Stimulated activated CD8-positive, alpha-beta memory T cell treated with anti-CD3 and anti-CD28 coated beads, Interleukin-2, amount 100 ng/mL, for 1 hour (primary cell): ENCODE measurements at places on chromosomes 16 and 17.

DNA sequence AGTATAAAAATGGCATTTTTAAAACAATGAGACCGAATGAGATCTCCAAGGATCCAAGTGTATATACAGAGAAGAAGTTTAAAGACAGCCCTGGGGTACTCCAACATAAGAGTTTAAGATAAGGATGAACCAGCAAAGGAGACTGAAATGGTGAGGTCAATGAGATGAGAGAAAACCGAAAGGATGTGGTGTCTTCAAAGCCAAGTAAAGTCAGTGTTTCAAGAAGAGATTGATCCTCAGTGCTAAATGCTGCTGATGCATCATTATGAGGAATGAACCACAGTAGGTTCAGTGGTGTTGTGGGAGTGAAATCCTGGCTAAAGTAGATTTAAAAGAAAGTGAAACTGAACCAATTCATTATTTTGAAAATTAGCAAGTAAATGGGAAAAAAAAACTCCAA is 38.1 kb upstream of the NLK start:
- DNase-seq, result no peak

GRCh38 chr17:16930571-16931317 is 41.2 kb downstream of the TNFRSF13B start:
- DNase-seq, result no peak

DNA sequence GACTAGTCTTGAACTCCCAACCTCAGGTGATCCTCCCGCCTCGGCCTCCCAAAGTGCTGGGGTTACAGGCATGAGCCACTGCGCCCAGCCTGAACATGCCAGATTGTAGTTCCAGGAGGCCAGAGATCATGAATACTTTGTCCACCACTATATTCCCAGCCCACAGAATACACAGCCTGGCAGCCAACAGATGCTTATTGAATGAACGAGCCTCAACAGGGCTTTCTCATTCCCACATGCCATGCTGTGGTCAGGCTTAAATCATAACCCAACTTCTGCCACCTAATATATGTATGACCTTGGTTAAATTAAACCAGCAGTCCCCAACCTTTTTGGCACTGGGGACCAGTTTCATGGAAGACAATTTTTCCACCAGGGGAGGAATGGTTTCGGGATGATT is 3.1 kb upstream of the TMEM219 start:
- DNase-seq, result no peak

DNA sequence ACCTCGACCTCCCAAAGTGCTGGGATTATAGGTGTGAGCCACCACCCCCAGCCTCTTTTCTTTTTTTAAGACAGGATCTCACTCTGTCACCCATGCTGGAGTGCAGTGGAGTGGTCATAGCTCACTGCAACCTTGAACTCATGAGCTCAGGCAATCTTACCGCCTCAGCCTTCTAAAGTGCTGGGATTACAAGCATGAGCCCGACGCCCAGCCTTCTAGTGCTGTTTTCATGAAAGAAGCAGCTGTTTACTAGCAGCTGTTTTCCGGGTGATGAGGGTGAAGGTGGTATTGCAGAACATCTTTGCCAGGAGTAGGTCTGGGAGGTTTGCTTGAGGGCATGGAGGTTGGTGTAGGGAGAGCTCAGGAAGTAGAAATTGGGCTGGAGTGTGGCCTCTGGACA is 2.0 kb downstream of the ADCY7 start:
- no peak for DNase-seq

DNA sequence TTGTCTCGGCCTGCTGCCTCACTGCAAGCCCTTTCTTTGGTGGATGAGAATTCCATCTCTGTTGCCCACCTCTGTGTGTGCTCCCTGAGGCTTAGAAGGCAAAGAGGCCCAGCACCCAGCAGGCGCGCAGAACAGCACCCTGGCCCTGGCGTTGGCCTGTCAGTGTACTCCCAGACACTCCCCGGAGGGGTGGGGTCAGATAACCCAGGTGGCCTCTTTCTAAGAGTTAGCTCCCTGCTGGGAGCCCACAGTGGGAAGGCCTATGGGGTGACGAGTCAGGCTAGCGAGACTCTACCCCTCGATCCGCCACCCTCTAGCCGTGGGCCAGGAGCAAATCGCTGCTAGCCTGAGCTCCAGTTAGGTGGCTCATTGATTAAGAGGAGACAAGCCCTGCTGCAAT is 38.1 kb downstream of the SRL start:
- no peak for DNase-seq

- no peak for DNase-seq
These were observed 229.2 kb downstream of the COPRS start for GRCh38 chr17:31629696-31630470.

DNA sequence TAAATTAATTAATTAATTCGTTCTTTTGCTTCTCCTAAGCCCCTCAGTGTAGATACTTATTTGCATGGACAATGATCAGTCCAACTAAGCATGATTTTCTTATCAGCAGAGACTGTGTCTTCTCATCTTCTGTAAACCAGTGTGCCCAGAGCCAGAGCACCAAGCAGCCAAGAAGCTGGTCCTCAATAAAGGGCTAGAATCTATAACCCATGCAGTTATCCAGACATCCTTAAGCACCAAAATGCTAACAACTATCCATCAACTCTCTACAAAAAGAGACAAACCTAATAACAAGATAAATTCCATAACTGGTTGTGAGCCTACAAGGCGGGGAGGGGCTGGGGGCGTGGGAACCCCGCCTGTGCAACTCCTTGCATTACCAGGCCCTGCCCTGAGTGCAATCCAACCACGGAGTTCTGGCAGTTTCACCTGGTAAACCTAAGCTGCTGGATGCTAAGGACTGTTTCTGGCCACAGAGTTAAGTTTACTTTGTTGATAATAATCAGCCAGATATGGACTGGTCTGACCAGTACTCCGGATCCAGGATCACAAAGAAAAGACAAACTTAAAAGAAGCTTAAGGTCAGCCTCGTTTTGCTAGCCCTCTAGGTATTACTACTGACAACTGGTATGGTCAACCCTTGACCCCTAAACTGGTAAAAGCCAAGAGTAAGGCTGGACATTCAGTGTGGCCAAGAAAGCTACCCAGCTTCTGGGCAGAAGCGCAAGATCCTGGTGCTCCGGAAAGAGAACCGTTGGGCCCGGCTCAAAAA is 51.5 kb downstream of the ZFHX3 start:
- DNase-seq, result no peak

DNA sequence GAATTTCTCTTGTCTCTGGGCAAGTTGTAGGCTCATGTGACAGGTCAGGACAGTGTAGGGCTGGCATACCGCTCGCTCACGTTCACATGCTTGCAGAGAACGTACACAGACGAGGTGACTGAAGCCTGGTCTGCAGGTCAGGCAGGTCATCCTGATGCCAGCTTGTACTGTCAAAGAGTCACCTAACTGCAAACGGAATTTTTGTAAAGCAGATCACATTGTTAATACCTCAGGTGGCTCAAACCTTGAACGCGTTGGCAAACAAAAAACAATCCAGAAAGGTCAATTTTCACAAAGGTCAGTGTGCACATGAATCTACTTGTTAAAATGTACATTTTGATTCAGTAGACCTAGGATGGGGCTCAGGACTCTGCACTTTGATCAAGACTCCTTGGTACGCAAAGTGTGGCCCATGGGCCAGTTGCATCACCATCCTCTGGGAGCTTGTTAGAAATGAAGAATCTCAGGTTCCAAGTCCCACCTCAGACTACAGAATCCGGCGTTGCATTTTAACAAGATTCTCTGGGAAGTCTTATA is 28.6 kb downstream of the ANKRD40 start:
- no peak for DNase-seq

- DNase-seq, result no peak
These were observed 75.2 kb downstream of the CDRT15 start for GRCh38 chr17:14161419-14161818.

DNA sequence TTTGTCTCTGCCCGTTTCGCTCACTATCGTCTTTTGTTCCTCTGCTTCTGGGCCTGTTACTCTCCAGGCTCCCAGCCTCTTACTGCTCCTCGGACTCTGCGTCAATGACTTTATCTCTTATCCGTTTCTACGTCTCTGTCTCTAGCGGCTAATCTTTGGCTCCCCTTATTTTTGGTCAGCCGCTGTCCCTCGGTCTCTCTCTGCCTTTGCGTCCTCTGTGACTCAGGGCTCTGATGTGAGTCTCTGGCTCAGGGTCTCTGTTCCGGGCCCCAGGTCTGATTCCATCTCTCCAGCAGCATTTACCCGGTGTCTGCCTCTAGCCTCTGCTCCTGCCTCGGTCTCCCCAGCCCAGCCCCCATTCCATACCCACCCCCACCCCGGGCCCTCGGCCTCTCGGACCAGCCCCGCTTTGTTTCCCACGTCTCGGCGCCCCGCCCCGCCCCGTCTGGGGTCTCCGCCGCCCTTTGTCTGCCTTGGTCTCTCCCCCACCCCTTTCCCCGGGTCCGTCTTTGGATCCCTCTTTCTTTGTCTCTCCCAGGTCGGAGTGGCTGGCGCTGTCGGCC is 547 bp upstream of the ZNF48 start:
- no peak for DNase-seq

GRCh38 chr16:1054660-1055556 is 17.6 kb upstream of the SSTR5 start:
- no peak for DNase-seq

GRCh38 chr17:27610304-27610677 is 20.7 kb upstream of the LGALS9 start:
- DNase-seq, result no peak

DNA sequence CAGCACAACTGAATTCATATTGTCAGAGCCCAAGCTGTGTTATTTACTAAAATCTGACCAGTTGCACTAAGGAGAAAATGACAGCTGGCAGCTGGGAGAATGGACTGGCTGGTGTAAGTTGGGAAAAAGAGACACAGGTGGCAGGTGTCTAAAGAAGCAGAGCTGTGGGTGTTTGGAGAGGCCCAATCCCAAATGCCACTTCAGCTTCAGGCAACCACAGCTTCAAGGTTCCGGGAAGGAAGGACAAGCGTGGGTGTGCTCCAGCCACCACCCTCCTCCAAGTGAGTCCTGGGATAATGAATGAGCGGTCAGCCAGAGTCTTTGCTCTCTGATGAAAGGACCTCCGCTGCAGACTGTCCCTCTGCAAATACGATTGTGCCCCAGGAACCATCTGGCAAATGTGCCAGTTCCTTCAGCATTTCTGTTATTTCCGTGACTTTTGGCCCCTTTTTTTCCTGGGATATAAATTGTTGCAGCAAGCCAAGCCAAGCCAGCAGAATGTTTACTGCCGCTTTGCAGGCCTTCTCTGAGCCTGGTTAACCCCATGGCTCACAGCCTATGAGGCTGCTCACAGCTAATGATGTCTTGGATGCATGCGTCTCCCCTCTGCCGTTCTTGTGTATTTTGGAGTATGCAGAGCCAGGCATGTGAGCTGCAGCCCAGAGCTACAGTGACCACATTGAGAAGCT is 9.5 kb upstream of the RHBDL3 start:
- no peak for DNase-seq

- no peak for DNase-seq
These were observed 13.6 kb downstream of the TMEM98 start for GRCh38 chr17:32941419-32942032.

DNA sequence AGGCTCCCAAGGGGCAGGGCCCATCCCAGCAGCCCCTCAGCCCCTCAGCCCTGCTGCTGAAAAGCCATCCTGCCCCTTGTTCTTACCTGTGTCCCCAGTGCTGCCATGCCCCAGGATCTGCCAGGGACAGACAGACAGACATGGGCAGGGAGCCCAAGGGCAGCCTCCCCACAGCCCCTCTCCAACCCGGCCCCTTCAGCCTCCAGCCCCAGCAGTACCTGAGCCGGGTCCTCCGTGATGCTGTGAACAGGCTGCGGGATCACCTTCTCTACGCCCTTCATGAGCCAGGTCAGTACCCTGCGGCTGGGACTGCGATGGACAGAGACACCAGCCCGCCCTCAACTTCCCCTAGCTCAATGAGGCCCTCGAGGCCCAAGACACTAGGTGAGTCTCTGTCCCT is 8.2 kb downstream of the CNGB1 start:
- no peak for DNase-seq

GRCh38 chr17:50976951-50977472 is 110.9 kb upstream of the TOB1 start:
- no peak for DNase-seq

GRCh38 chr17:9612006-9612405 is 33.3 kb upstream of the USP43 start:
- no peak for DNase-seq

GRCh38 chr17:71664861-71665260 is 456.0 kb upstream of the SOX9 start:
- no peak for DNase-seq

DNA sequence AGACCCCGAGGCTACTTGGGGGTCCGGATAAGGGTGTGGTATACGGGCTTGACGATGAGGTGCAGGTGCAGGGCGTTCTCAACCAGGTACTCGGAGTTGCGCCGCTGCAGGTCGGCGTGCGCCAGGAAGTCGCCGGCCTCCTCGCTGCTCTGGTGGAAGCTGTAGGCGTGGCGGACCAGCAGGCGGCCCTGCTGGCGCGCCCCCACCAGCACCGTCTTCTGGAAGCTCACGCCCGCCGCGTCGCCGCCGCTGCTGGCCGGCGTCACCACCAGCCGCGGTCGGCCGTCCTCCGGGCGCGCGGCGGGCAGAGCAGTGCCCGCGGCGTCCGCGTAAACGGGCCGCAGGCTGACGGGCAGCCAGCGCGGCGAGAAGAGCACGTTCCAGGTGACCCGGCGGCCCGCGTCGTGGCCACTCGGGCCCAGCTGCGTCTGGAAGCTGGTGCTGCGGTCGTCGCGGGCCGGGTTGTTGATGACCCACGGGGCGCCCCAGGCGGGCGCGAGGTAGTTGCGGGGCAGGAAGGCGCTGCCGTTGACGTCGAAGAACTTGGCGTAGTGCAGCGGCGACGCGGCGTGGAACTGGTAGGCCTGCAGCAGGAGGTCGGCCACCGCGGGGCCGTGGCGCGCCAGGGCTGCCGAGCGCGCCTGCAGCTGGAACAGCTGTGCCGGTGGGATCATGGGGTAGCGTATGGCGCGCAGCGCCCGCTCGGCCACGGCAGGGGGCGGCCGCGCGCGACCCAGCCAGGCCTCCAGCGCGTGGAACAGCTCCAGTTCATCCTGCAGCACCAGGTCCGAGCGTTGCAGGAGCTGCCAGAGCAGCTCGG is 4.8 kb downstream of the BTBD17 start:
- no peak for DNase-seq

GRCh38 chr17:16293931-16294330 is 59.3 kb downstream of the CENPV start:
- no peak for DNase-seq

GRCh38 chr16:22727285-22728166 is 86.4 kb upstream of the HS3ST2 start:
- no peak for DNase-seq

DNA sequence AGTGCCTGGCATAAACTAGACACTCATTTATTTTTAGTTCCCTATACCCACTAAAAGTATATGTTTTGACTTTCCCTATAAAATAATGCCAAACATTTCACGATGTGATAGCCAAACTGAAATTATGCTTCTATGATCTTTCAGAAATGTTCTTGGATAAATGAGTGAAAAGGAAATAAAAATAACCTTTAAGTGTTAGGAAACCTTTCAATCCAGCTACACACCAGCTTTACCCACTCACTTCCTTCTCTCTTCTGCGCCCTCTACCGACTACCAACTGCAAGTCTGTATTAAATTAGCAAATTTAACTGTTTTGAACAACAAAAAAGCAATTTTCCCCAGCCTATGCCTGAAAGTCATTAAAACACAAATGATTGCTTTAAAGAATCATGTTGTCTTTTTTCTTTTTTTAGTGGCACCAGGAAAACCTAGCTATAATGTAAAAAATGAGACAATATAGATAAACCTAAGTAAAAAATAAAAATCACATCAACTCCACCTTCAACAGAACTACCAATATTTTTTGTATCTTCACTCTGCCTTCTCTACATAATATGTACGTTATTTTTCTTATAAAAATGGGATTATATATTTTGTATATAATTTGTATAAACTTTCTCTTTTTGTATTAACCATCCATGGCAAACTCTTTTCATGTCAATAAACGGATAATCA is 13.2 kb upstream of the TMEM100 start:
- no peak for DNase-seq

- no peak for DNase-seq
These were observed 11.4 kb downstream of the MTSS2 start for GRCh38 chr16:70674221-70675014.
